Heart right ventricle (tissue), 16 donors: ENCODE measurements at places on chromosomes 4 and X. TPM values are rescaled to one million over a fixed set of nuclear protein-coding genes. Genes with fewer than 3 reads are reported as not detected.

Gene ADRA2C
- total RNA-seq, result 4.6 TPM

Gene EGF
- total RNA-seq, result 16.4 TPM

DNA sequence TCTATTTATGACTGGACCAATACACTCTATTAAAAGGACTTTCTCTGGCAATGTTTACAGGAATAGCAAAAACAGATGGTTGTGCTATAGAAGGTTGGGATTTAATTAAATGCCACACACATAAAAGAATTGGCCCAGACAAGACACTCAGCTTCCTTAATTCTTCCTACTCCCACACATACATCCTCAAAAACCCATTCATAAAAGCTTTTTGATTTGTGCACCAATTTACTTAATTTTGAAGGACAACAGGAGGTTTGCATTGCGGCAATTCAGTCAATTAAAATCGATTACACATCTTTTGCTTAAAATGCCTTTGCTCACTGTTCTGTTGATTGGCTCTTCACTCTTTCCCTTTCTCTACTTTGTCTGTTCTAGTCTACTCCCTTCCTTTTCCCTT, 317.1 kb downstream of the CBLL2 start:
- DNase-seq, result no peak
- H3K4me3 ChIP-seq, result no peak overlapping the region
- H3K36me3 ChIP-seq, result no peaks in the 10 kb centered on the region

DNA sequence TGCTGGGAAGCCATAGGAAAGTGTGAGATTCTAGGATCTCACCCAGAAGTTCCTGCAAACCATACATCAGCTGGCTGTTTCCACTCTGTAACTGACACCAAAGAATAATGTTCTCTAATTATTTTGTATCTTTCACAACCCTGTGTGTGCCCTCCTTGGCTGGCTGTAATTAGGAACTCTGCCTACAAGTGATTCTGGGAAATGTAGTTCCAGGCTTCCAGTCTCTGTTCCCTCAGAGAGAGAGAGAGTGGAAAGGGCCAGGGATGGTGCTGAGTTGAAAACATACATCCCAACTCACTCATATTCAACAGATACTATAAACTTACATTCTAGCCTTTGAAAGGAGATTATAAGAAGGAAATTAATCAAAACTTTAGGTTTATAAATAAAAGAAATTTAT, 57.5 kb upstream of the C1QTNF7 start:
- H3K36me3 ChIP-seq, result no peaks in the 10 kb centered on the region
- no peak overlapping the region for H3K4me3 ChIP-seq
- no peak for DNase-seq
- no peaks in the 10 kb centered on the region for H3K27me3 ChIP-seq

GRCh38 chr4:153705743-153706468, 21.8 kb downstream of the TLR2 start:
- H3K4me1 ChIP-seq, result no peaks in the 10 kb centered on the region
- no peaks in the 10 kb centered on the region for H3K36me3 ChIP-seq

- no peak overlapping the region for H3K4me3 ChIP-seq
- H3K36me3 ChIP-seq, result no peaks in the 10 kb centered on the region
- no peaks in the 10 kb centered on the region for H3K27me3 ChIP-seq
- no peaks in the 10 kb centered on the region for H3K4me1 ChIP-seq
Measured at GRCh38 chrX:42783451-42783850, 5.5 kb upstream of the PPP1R2C start.
